ENCODE measurements at places on chromosomes 13 and 19. TPM values are rescaled to one million over a fixed set of nuclear protein-coding genes. Genes with fewer than 3 reads are reported as not detected.

NKPD1 gene
- 0.13 TPM for total RNA-seq

CLEC11A gene
- 2.1 TPM for total RNA-seq

ING1 gene
- 12.5 TPM for total RNA-seq

SGTA gene
- total RNA-seq: 31.6 TPM

KASH5 gene
- total RNA-seq: not detected

CGB8 gene
- total RNA-seq: not detected

Data from dermis microvascular lymphatic vessel endothelial cell (primary cell).